Breast epithelium (tissue), 4 donors: ENCODE measurements at places on chromosomes 3 and 15.

- no peak overlapping the region for H3K27ac ChIP-seq
- H3K36me3 ChIP-seq: no peaks in the 10 kb centered on the region
- no peaks in the 10 kb centered on the region for H3K27me3 ChIP-seq
- no peak for DNase-seq
Measured at GRCh38 chr3:183912895-183913579, 28.4 kb upstream of the PARL start.

- no peak overlapping the region for H3K4me3 ChIP-seq
- H3K27ac ChIP-seq: no peak overlapping the region
- no peak for DNase-seq
- no peaks in the 10 kb centered on the region for H3K36me3 ChIP-seq
Measured at GRCh38 chr15:93173369-93173768, 84.4 kb upstream of the RGMA start.

DNA sequence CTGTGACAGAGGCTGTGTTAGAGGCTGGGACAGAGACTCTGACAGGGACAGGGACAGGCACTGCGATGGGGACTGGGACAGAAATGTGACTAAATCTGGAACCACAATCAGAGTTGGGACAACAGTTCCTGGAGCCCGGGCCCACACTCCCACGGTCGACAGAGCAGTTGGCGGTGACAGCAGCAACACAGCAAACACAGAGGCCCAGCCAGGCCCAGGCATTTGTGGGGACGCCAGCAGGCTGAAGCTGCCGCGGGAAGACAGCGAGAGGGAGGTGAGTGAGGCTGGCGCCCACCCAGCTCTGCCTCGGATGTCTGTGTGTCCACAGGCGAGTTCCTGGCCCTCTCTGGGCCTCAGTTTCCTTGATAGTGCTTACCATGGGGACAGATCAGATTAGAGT lies 9.3 kb upstream of the HCN4 start:
- H3K4me1 ChIP-seq: no peaks in the 10 kb centered on the region
- no peak for DNase-seq
- no peak overlapping the region for H3K27ac ChIP-seq
- H3K36me3 ChIP-seq: no peaks in the 10 kb centered on the region

DNA sequence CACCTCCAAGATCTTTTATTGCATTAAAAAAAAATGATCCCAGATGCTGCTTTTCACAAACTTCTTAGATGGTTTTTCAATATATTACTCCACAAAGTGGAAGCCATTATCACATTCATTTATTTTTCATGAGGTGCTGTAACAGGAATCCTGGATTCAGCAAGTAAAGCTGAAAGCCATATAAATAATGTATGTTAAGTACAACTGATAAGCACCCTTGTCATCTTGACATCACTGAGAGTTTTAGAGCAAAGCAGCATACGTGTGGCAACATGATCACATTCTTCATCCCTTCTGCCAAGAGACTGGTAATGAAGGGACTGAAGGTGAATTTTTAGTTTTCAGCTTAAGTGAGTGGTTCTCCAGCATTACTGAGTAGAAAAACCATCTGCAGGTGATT lies 44.9 kb upstream of the LRRFIP2 start:
- H3K4me1 ChIP-seq: no peaks in the 10 kb centered on the region
- DNase-seq: no peak
- no peak overlapping the region for H3K4me3 ChIP-seq
- H3K36me3 ChIP-seq: no peaks in the 10 kb centered on the region
- no peak overlapping the region for H3K27ac ChIP-seq

GRCh38 chr3:12629560-12629959 lies 34.4 kb downstream of the RAF1 start:
- no peak overlapping the region for H3K4me3 ChIP-seq
- H3K4me1 ChIP-seq: no peaks in the 10 kb centered on the region
- DNase-seq: no peak
- H3K27ac ChIP-seq: no peak overlapping the region
- no peaks in the 10 kb centered on the region for H3K36me3 ChIP-seq
- H3K27me3 ChIP-seq: no peaks in the 10 kb centered on the region

- no peaks in the 10 kb centered on the region for H3K36me3 ChIP-seq
- no peak for DNase-seq
- H3K4me1 ChIP-seq: no peaks in the 10 kb centered on the region
- H3K27ac ChIP-seq: no peak overlapping the region
- H3K27me3 ChIP-seq: no peaks in the 10 kb centered on the region
- no peak overlapping the region for H3K4me3 ChIP-seq
Measured at GRCh38 chr3:39900462-39901002, 91.1 kb downstream of the MYRIP start.

GRCh38 chr3:143595456-143596077 lies 252.7 kb downstream of the SLC9A9 start:
- no peaks in the 10 kb centered on the region for H3K27me3 ChIP-seq
- no peaks in the 10 kb centered on the region for H3K36me3 ChIP-seq
- H3K4me3 ChIP-seq: no peak overlapping the region
- no peaks in the 10 kb centered on the region for H3K4me1 ChIP-seq
- H3K27ac ChIP-seq: no peak overlapping the region

- H3K36me3 ChIP-seq: no peaks in the 10 kb centered on the region
- no peak for DNase-seq
- no peak overlapping the region for H3K4me3 ChIP-seq
- no peaks in the 10 kb centered on the region for H3K27me3 ChIP-seq
Measured at GRCh38 chr3:155727836-155728235, 17.0 kb downstream of the PLCH1 start.

GRCh38 chr3:177948716-177949425 lies 587.4 kb upstream of the KCNMB2 start:
- no peaks in the 10 kb centered on the region for H3K4me1 ChIP-seq
- no peaks in the 10 kb centered on the region for H3K27me3 ChIP-seq
- no peak for DNase-seq
- H3K36me3 ChIP-seq: no peaks in the 10 kb centered on the region

GRCh38 chr3:20186600-20187004 lies 596 bp upstream of the SGO1 start:
- DNase-seq: no peak
- peak overlapping the region; percentile 70 for H3K4me3 ChIP-seq
- H3K27me3 ChIP-seq: no peaks in the 10 kb centered on the region
- no peaks in the 10 kb centered on the region for H3K4me1 ChIP-seq
- H3K27ac ChIP-seq: peak overlapping the region; percentile 94
- H3K36me3 ChIP-seq: no peaks in the 10 kb centered on the region

DNA sequence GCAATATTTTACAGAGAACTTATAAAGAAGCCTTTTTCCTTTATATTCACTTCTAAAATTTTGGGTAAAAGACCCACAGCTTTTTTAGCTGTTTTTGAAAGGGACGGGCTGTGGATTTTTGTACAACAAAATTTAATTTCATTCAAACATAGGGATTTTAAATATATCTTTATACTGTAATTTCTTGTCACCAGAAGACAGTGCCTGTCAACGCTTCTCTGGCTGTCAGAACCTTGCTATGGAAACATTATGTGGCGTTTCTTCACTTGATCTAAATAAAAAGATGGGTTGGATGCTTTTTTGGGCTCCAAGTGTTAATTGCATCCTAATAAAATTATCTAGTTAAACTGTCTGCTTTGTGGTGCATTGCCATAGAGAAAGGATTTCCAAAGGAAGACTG lies 635.6 kb upstream of the ALCAM start:
- H3K4me3 ChIP-seq: no peak overlapping the region
- H3K36me3 ChIP-seq: no peaks in the 10 kb centered on the region
- H3K4me1 ChIP-seq: no peaks in the 10 kb centered on the region
- H3K27me3 ChIP-seq: no peaks in the 10 kb centered on the region
- H3K27ac ChIP-seq: no peak overlapping the region
- DNase-seq: no peak

GRCh38 chr15:72445426-72445825 lies 28.7 kb upstream of the ARIH1 start:
- H3K27ac ChIP-seq: no peak overlapping the region
- no peaks in the 10 kb centered on the region for H3K4me1 ChIP-seq
- H3K4me3 ChIP-seq: no peak overlapping the region
- H3K36me3 ChIP-seq: no peaks in the 10 kb centered on the region
- no peaks in the 10 kb centered on the region for H3K27me3 ChIP-seq

DNA sequence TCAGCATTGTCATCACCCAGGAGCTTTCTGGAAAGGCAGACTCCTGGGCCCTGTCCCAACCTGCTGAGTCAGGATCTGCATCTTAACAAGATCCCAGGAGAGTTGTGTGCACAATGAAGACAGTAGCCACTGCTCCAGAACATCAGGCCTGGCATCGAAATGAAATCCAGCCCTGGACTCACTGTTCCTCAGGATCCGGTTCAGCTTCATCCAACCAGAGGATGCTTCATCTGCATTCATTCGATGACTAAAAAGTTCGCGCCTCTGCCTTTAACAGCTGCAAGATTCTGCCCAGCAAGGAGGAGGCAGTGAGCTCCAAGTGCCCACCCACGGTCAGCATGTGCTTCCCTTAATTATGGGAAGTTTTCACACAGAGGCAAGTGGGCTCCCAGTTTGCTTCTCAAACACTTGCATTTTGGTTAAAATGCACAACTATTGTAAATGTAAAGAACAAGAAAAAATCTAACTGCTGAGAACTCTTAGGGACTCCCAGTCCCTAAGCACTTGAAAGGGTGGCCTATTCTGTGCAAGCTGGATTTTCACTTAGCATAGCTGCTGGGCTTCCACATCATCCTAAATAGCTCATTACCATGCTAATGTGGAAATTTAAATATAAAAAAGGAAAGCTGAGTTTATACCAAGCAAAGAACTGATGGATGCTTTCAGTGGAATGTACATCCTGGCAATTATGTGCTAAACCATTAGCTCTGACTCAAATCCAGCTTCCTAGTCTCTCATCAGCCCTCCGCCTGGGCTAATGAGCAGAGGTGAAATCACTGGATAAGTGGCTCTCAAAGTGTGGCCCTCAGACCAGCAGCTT lies 25.5 kb upstream of the ESYT3 start:
- no peak for DNase-seq
- H3K27me3 ChIP-seq: no peaks in the 10 kb centered on the region
- no peaks in the 10 kb centered on the region for H3K4me1 ChIP-seq
- H3K4me3 ChIP-seq: no peak overlapping the region
- no peaks in the 10 kb centered on the region for H3K36me3 ChIP-seq

GRCh38 chr15:77409259-77410156 lies 10.4 kb downstream of the PEAK1 start:
- H3K4me3 ChIP-seq: no peak overlapping the region
- H3K4me1 ChIP-seq: no peaks in the 10 kb centered on the region
- DNase-seq: no peak
- H3K36me3 ChIP-seq: no peaks in the 10 kb centered on the region
- no peak overlapping the region for H3K27ac ChIP-seq

GRCh38 chr3:7573330-7573729 lies 712.4 kb downstream of the GRM7 start:
- no peak overlapping the region for H3K4me3 ChIP-seq
- DNase-seq: no peak

- no peaks in the 10 kb centered on the region for H3K4me1 ChIP-seq
- no peak for DNase-seq
- no peak overlapping the region for H3K27ac ChIP-seq
- no peak overlapping the region for H3K4me3 ChIP-seq
- no peaks in the 10 kb centered on the region for H3K27me3 ChIP-seq
- H3K36me3 ChIP-seq: no peaks in the 10 kb centered on the region
Measured at GRCh38 chr3:138011722-138012121, 1.8 kb downstream of the CLDN18 start.

GRCh38 chr3:42214565-42215283 lies 51.3 kb downstream of the CCK start:
- H3K4me1 ChIP-seq: no peaks in the 10 kb centered on the region
- no peaks in the 10 kb centered on the region for H3K27me3 ChIP-seq
- H3K36me3 ChIP-seq: no peaks in the 10 kb centered on the region
- no peak overlapping the region for H3K27ac ChIP-seq

GRCh38 chr3:46699676-46700523 lies 1.3 kb upstream of the TMIE start:
- H3K27ac ChIP-seq: no peak overlapping the region
- H3K4me1 ChIP-seq: peaks cover 4% of the 10 kb centered on the region
- DNase-seq: no peak

- DNase-seq: no peak
- no peak overlapping the region for H3K27ac ChIP-seq
- no peak overlapping the region for H3K4me3 ChIP-seq
- no peaks in the 10 kb centered on the region for H3K27me3 ChIP-seq
- no peaks in the 10 kb centered on the region for H3K36me3 ChIP-seq
Measured at GRCh38 chr15:52234596-52235541, 43.7 kb upstream of the GNB5 start.

GRCh38 chr15:101070502-101071273 lies 151.5 kb downstream of the LRRK1 start:
- H3K27me3 ChIP-seq: no peaks in the 10 kb centered on the region
- no peaks in the 10 kb centered on the region for H3K36me3 ChIP-seq
- H3K4me3 ChIP-seq: no peak overlapping the region
- peaks cover 10% of the 10 kb centered on the region for H3K4me1 ChIP-seq
- no peak for DNase-seq

DNA sequence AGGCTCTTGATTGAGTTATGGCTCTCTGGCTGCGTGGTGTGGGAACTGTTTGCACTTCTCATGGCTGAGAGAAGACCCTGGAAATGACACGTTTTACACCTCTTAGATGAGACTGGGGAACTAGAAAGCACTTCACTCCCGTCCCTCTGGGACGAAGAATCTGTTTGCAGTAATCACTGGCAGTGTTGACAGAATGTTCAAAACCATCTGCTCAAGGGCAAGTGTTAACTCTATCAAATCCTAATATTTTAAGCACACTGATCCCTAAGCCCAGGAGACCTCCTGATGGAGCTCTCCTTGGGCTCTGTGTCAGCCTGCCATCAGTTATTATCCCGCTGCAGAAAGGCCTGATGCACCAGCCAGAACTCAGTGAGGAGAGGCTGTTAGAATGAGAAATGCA lies 323.8 kb upstream of the DNAJC19 start:
- no peak overlapping the region for H3K27ac ChIP-seq
- DNase-seq: no peak
- no peaks in the 10 kb centered on the region for H3K27me3 ChIP-seq
- H3K4me3 ChIP-seq: no peak overlapping the region
- H3K4me1 ChIP-seq: no peaks in the 10 kb centered on the region

DNA sequence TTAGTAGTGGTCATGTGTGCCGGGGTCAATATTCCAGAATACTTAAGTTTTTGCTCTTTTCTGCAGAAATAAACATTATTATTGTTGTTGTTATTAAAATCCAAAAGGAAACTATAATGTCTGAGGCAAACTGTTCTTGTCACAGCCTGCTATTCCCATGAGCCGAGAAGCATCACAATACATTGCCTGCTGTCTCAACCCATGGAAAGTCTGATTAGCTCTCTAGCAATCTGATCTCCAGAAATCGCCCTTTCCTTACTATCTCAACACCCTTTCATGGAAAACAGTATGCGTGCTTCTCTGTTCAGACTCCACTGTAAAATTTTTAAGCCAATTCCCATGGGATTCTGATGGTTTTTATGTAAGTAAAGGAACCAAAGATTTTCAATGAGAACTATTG lies 811.0 kb downstream of the TUSC7 start:
- no peak overlapping the region for H3K4me3 ChIP-seq
- no peaks in the 10 kb centered on the region for H3K27me3 ChIP-seq
- DNase-seq: no peak
- no peak overlapping the region for H3K27ac ChIP-seq

GRCh38 chr3:11588338-11588737 lies 55.4 kb downstream of the VGLL4 start:
- H3K27me3 ChIP-seq: no peaks in the 10 kb centered on the region
- H3K27ac ChIP-seq: peak overlapping the region; percentile 86
- peaks cover 6% of the 10 kb centered on the region for H3K4me1 ChIP-seq
- H3K4me3 ChIP-seq: no peak overlapping the region
- DNase-seq: no peak
- H3K36me3 ChIP-seq: no peaks in the 10 kb centered on the region

- H3K4me3 ChIP-seq: no peak overlapping the region
- no peak overlapping the region for H3K27ac ChIP-seq
Measured at GRCh38 chr3:185866995-185867394, 42.2 kb upstream of the IGF2BP2 start.

GRCh38 chr15:58568157-58568571 lies 136.4 kb downstream of the LIPC start:
- H3K27me3 ChIP-seq: no peaks in the 10 kb centered on the region
- no peaks in the 10 kb centered on the region for H3K36me3 ChIP-seq
- peak overlapping the region; percentile 34 for H3K27ac ChIP-seq
- H3K4me1 ChIP-seq: no peaks in the 10 kb centered on the region
- DNase-seq: no peak
